ENCODE measurements at places on chromosomes 7 and 10.

DNA sequence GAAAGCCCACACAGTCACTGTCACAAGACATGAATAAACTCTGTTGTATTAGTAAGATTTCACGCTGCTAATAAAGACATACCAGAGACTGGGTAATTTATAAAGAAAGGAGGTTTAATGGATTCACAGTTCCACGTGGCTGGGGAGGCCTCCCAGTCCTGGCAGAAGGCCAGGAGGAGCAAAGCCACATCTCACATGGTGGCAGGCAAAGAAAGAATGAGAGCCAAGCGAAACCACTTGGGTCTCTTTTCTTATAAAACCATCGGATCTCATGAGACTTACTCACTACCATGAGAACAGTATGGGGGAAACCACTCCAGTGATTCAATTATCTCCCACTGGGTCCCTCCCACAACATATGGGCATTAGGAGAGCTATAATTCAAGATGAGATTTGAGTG lies 110.2 kb downstream of the ST8SIA6 start:
- DNase-seq = no peak

- DNase-seq = no peak
These were observed 124.1 kb upstream of the LAMB4 start for GRCh38 chr7:108254259-108254658.

GRCh38 chr10:24467605-24468004 lies 256.1 kb downstream of the ARHGAP21 start:
- no peak for DNase-seq

GRCh38 chr10:29897999-29898716 lies 161.2 kb downstream of the JCAD start:
- no peak for DNase-seq

GRCh38 chr10:25522946-25523608 lies 348.3 kb downstream of the GPR158 start:
- no peak for DNase-seq

- DNase-seq = no peak
These were observed 70.9 kb upstream of the COL1A2 start for GRCh38 chr7:94323844-94324243.

GRCh38 chr10:20233423-20233822 lies 417.2 kb downstream of the PLXDC2 start:
- no peak for DNase-seq

DNA sequence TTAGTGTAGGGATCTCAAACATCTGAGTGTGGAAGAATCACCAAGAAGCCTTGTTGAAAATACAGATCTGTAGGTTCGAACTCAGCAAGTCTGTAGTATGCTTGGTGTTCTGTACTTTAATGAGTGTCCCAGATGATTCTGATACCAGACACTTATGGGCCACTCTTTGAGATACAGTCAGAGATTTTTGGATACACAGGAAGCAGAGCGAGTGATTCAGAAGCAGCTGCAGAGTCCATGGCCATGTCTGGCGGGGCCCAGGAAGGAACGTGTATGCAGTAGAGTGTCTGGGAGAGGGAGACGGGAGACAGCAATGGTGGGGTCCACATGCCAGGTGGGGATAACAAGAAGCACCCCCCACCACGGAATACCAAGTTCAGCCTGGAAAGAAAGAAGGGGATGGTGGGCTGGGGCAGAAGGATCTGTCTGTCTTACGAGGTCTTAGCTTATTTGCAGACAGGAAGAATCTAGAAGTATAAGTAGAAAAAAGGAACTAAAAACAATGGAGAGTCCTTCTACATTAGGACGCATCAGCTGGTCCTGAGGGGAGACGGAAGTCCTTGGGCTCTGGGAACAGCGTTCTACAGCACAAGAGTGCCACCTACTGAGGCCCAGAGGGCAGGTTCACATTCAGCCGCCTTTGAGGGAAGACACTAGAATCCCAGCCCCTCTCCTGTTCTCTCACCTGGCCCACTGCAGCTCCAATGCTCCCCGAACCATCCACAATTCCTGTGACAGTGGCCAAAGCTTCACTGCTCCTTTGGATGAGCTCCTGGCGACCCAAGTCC lies 55.4 kb downstream of the SLC37A3 start:
- no peak for DNase-seq

DNA sequence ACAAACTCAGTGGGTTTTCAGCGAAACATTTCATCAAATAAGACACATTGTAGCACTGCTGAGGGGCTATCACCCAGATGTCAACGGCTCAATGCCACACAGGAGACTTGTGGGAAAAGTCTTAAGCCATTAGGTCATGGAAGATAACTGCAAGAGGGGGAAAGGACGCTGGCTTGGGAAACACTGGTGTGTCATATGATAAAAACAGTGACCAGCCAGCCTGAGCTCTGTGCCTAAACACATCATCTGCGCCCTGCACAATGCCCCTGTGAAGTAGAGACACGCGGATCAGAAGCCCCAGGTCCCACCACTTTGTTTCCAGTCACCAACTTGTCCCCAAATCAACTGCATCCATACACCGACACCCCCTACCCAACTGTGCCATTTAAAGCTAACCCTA lies 116.7 kb downstream of the TNS3 start:
- DNase-seq = no peak

- DNase-seq = no peak
These were observed 138.1 kb downstream of the KIAA1217 start for GRCh38 chr10:24346877-24347519.

GRCh38 chr7:51134013-51134441 lies 182.6 kb downstream of the COBL start:
- no peak for DNase-seq

DNA sequence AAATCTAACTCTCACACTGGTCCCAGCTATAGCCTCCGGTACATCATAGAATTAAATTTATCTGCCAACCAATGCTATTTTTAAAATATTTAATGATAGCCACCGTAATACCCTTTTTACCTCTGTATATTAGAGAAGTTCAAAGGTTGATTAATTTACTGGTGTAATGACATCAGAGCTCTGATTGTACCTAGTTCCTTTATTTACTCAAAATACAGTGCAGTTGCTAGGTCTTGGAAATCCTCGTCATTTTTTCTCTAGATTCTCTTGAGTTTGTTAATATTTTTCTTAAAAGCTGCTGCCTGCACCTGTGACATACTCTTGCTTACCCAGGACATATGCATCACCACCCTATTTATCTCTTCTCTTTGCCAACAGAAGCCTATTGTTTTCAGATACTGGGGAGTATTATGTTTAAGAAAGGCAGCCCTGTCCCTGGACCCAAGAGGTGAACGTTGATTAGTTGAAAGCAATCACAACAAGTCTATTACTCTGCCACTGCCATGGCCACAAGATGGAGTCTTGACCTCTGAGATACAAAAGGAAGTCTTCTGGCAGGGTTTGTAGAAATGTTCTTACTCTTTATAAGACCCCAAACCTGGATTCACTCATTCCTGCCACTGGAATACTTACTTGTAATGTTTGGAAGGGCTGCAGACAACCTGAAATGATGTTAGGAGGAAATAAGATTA lies 25.6 kb upstream of the TMEM26 start:
- DNase-seq = no peak

DNA sequence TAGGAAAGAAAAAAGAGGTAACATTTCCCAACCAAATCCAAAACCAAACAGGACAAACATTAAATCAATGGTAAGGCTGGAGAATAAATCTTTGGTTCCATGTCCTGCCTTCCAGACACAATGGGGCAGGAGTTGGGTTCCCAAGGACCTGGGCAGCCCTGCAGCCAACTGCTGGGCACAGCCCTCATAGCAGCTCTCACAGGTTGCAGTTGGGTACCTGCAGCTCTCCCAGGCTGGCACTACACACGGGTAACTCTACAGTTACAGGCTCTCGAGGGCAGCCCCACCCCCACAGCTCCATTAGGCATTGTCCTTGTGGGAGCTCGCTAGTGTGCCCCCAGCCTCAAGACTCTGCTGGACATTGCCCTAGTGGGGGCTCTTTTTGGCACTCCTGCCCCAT lies 7.5 kb downstream of the GRB10 start:
- no peak for DNase-seq

GRCh38 chr7:29610086-29610485 lies 46.5 kb downstream of the PRR15 start:
- DNase-seq = no peak

DNA sequence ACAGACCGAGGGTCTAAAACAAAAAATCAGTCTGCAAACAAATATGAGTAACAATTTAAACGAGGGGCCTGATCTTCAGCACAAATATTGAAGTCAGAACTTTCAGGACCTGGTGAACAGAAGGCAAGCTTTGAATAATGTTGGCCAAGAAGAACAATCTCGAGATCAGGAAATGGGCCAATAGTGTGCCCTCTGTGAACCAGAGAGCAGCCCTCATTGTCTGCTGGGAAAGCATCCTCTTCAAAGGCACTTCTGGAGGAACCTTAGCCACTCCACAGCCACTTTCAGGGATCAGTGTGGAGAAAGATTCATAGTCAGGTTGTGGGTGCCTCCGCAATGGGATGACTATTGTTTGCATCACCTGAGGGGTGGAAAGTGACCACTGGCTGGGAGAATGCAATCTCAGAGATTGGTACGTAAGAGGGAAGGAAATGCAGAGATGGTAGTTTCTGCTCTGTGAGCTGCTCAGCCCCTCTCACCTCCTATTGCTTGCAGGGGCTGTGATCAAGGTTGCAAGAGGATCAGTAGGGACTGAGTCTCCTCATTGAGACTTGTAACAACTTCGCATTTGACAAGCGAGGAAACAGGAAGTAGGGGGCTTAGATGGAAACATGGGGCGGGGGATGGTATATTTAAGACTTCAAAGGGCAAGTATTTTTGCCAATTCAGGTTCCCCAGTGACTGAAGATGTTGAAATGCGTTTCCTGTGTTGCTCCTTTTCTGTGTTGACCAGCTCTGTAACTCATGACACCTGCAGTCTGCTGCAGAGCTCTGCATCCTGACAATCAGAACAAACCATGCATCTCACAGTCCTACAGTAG lies 28.4 kb upstream of the IFRD1 start:
- no peak for DNase-seq

DNA sequence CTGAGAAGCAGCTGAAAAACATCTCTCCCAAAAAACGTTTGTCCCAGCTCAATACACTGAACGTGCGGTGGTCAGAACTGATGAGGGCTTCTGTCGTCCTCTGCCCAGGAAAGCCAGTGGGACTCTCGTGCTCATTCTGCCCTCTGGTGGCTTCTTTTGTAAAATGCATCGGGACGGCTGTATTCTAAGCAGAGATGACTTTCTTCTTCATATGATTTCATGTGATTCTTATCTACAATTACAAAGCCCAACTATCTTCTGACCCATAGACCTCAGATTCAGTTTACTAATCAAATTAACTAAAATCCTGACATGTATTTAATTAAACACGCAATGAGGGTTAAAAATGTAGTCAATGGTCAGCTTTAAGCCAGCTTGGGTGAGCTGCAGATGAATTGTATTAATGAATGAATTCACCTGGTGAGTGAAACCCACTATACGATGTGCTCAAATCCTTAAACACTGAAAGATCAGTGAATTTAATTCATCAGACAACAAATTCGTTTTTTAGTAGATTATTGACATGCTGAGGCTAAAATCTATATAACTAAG lies 117.6 kb upstream of the FAM204A start:
- DNase-seq = peak; percentile 8

DNA sequence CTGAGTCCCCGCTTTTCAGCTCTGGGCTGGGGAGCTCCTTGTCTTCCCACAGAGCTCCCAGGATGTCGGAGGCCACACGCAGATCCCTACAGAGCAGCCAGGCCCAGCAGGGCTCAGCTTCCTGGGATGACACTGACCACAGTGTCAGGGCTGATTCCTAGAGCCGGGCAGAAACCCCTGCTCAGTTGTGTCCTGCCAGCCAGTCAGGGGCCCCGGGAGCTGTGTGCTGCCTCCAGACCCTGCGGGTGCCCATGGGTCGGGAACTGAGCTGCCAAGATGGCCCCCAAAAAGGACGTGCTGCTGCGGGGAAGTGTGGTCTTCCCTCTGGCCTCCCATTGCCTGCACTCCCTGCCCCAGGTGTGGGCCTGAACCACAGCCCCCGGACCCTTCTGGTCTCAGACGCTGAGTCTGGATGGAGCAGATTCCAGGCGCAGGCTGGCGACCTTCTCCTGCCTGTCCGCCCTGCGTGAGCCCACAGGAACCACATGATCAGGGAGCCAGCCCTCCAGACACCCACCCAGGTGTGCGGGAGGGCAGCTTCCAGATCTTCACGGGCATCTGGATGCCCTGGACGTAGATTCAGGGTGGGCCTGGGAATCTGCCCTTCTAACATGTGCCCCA lies 217.4 kb downstream of the MAD1L1 start:
- no peak for DNase-seq

DNA sequence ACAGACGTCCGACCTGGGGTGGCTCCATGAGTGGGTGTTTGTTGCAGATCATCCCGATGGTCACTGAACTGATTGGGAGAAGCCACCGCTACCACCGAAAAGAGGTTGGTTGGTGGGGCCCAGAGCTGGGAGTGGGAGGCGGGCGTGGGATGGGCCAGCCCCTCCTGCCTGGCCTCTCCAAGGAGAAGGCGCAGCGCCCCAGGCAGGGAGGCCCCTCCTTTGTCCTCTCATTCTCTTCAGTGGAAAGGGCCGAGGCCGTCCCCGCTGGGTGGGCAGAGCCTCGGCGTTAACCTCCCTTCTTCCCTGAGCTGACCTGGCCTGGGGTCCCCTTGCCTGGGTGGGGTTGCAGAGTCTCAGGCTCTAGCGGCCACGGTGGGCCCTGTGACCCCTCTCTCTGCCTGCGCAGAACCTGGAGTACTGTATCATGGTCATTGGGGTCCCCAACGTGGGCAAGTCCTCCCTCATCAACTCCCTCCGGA lies 5.2 kb downstream of the MTG1 start:
- DNase-seq = no peak

DNA sequence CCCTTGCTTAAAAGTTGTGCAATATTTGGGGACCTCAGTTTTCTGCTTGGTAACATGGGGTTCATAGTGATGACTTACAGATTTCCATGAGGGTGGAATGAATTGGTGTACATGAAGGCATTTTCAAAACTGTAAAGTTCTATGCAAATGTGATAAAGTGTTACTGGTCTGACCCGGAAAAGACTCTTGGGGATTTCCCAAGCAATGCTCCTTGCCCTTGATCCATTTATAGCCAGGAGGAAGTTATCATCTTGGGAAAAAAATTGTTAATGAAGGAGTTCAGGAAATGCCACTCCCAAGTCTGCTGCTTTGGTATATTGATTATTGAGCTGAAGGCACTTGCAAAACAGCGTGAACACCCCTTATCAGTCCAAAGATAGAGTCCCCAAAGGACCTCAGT lies 96.3 kb upstream of the ZPBP start:
- DNase-seq = no peak

DNA sequence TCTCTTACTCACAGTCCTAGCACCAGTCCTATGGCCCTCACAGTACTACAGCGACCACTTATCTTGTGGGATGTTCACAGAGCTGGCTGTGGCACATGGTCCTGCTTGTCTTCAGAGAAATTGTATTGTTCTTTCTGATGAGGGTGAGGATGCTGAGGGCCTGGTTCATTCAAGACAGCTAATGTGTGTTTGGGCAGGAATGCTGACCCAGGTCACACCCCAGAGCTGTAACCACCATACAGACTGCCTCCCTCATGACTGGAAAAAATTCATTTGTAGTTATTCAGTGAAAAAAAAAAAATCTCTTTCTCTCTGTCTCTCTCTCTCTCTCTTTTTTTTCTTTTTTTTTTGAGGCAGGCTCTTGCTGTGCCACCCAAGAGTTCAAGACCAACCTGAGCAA lies 83.5 kb downstream of the KLF6 start:
- no peak for DNase-seq

GRCh38 chr10:74955796-74956195 lies 129.4 kb downstream of the KAT6B start:
- no peak for DNase-seq

GRCh38 chr10:102302611-102303010 lies 57.3 kb downstream of the GBF1 start:
- no peak for DNase-seq

Data from stimulated activated CD8-positive, alpha-beta memory T cell treated with anti-CD3 and anti-CD28 coated beads, Interleukin-2, amount 100 ng/mL, for 1 hour (primary cell).